ENCODE measurements at places on chromosomes 12 and 14.

DNA sequence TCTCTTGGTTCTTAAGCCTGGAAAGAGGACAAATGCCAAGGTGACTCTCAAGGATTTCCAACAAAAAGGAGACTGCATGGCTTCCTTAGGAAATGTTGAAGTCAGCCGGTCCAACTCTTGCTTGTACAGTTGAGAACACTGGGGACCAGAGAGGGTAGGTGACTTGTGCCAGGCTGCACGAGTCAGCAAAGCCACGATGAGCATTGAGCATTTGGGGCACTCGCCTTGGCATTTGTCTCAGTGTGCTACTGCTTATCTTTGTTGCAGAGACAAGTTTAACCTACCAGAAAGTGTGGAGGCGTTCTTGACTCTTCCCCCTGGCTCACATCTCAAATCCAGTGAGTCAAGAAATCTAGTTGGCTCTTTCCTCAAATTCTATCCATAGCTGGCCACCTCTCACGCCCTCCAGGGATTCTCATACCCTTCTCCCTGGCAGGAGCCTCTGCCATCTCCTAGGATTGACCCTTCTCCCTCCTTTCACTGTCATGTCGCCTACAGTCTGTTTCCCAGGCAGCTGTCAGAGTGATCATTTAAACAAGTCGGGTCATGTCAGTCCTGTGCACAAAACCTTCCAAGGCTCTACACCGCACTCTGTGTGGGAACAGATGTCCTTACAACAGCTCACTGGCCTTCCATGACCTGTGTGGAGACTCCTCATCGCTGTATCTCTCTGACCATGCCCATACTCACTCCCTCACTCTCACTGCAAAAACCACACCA is 17.2 kb upstream of the KRT83 start:
- DNase-seq: no peak

DNA sequence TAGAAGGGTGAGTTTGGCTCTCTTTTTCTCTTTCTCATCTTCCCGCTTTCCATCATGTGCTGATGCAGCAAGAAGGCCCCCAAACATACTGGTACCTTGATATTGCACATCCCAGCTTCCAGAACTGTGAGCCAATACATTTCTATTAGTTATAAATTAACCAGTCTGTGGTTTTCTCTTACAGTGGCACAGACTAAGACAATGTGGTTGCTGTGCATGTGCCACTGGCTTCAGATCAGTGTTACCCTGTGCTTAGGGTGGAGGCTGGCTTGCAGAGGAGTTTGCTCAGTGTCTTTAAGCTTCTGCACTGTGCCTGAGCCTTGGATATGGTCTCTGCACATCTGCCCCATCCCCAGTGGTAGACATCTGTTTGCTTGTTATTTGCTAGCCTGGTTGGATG is 5.5 kb downstream of the IFI27L2 start:
- DNase-seq: no peak

DNA sequence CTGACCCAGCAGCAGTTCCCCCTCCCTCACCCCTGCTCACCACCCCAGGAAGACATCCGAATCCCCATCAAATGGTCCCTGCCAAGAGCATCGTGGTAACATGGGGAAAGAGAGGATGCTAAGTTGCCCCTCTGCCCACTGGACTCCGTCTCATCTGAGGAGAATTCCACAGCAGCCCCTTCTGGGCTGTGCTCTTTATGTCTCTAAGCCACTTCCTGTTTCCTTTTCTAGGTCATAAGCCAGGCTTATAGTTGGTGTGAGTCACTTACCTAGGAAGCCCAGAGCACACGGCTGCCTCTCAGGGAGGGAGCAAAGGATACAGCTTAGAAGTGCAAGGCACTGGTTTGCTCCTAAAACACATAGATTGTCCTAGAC is 76.0 kb downstream of the VCPKMT start:
- no peak for DNase-seq

DNA sequence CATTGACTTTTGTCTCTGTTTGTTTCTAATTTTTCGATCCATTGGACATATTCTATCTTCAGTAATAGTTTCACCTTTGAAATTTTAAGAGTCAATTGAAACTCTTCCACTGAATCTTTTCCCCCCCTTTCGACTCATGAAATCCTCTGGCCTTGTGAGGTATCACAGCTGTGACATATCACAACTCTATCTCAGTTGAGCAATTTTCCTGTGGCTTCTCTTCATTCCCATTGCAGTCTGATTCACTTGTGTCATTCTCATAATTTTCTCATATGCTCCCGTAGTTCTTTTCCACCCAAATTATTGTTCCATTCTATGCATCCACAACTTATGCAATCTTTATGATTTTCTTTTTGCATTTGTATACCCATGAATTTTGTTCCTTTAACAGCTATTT is 261.6 kb downstream of the DACT1 start:
- DNase-seq: peak; percentile 56

- DNase-seq: peak; percentile 23
Observed at GRCh38 chr12:52798671-52799504, 3.0 kb upstream of the KRT3 start.

DNA sequence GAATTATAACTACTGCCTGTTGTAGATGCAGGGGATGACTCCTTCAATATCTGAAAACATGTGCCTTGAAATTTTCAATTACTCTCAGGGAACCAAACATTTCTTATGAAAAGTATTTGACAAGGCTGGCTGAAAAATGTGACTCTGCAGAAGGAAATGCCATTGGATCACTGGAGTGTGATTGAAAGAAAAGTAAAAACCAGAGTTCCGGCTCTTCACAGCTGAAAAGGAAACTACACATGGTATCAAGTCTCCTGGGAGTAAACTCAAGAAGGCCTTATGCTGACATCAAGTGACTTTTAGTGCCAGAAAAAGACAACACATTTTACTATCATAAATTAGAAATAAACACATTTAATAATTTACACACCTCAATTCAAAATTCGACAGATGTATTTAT is 693.0 kb downstream of the LRFN5 start:
- DNase-seq: no peak

DNA sequence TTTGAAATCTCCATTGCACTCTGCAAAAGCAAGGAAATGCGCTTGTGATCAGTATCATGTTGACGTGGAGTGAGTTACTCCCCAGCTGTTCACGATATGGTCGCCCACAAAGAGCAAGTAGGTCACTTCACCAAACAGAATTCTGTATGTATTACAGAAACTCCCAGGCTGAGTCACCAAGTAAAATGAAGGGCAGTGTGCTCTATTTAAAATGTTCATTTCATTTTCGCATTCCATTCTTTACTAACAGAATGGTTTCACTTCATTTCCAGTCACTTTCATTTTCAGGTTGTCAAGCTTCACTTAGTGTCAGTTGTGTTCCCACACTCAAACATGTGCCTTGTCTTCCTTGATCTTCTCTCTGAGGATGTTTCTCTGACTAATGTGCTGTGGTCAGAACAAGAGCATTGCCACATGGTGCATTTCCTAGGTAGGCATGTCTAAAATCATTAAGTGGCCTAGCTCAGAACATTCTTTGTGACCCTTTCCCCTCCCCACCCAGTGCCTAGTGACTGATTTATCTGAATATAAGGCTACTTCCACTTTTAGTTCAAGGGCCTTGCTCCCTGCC is 391.2 kb downstream of the RAD51B start:
- peak; percentile 90 for DNase-seq

GRCh38 chr14:104434214-104435076 is 145.1 kb upstream of the C14orf180 start:
- no peak for DNase-seq

GRCh38 chr14:69404883-69405282 is 6.4 kb downstream of the SLC39A9 start:
- no peak for DNase-seq

DNA sequence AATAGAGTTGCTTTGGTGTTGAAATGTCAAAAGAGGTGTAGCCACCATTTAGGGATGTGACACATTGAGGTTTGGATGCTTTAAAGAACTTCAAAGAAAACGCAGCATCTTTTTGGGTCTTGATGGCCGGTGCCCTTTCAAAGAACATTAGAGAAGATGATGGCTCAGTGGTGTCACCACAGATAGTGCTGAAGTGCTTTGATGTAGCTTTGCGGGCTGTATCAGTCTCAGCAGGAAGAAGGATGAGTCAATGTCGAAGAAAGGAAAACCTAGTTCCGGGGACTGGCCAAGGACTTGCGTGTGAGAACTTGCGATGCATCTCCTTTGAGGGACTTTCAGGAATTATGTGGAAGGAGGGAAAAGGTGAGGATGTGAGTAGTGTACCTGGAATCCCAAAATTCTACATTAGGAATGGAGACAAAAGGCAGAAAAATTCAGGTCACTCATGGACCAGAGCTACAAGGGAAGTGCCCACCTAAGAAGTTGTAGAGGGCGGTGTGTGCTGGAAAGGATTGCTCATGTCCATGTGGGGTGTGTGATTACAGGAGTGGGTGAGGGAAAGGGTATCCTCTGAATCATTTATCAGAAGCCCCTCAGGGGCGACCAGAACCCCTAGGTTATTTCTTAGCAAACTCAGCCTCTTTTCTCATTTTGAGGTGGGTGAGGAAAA is 39.7 kb upstream of the GZMB start:
- no peak for DNase-seq

DNA sequence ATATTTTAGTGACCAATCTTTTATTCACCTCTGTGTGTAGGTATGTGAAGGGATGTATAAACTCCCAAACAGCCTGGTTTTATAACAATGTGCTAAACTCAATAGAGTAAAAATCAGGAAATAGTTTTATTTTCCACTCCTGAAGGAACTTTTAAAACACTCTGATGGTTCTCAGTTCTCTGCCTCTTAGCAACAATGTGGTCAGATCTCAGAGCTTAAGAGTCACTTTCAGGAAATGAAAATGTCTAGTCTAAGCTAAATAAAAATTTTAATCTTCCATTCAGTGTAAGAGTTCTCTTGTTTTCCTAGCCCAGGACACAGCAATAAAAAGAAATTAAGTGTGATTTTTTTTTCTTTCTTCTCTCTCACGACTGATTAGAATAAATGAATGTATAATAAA is 718.0 kb downstream of the C12orf50 start:
- DNase-seq: no peak

DNA sequence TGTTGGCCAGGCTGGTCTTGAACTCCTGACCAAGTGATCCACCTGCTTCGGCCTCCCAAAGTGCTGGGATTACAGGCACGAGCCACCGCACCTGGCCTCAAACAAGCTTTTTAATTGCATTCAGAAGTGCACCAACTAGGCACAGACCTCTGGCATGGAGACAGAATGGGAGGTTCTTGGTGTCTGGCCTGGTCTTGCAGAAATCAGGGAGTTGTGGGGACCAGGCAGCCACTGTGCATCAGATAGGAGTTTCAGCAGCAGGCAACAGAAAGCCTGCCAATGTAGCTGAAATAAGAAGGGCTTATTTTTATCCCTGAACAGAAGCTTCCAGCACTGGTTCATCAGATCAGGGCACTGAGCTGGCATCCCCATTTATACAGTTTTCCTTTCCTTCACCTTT is 22.2 kb upstream of the TCL1B start:
- no peak for DNase-seq

- no peak for DNase-seq
Observed at GRCh38 chr12:121595520-121595919, 14.7 kb upstream of the KDM2B start.

DNA sequence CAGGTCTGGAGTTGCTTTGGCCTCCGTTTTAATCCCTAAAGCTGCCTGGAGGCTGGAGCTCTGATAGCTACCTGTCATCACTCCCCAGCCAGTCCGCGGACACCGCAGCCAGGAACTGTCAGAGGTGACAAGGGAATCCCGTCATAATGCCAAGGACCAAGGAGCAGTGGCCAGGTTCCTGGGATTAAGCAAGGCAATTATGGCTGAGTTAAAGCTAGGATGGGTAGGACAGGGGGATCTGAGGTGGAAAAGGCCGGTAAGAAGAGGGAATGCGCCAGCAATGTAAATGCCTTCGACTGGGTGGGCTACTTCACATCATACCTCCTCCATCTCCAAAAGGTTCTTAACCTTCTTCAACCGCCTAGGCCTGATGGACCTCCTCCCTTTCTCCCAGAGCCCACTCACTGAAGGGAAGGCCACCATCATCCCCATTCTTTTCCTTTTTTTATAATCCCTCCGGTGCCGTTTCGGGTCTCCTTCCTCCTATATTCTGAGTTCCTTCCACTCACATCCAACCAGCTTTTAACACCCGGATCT is 1.9 kb downstream of the PPP1R3E start:
- DNase-seq: no peak

DNA sequence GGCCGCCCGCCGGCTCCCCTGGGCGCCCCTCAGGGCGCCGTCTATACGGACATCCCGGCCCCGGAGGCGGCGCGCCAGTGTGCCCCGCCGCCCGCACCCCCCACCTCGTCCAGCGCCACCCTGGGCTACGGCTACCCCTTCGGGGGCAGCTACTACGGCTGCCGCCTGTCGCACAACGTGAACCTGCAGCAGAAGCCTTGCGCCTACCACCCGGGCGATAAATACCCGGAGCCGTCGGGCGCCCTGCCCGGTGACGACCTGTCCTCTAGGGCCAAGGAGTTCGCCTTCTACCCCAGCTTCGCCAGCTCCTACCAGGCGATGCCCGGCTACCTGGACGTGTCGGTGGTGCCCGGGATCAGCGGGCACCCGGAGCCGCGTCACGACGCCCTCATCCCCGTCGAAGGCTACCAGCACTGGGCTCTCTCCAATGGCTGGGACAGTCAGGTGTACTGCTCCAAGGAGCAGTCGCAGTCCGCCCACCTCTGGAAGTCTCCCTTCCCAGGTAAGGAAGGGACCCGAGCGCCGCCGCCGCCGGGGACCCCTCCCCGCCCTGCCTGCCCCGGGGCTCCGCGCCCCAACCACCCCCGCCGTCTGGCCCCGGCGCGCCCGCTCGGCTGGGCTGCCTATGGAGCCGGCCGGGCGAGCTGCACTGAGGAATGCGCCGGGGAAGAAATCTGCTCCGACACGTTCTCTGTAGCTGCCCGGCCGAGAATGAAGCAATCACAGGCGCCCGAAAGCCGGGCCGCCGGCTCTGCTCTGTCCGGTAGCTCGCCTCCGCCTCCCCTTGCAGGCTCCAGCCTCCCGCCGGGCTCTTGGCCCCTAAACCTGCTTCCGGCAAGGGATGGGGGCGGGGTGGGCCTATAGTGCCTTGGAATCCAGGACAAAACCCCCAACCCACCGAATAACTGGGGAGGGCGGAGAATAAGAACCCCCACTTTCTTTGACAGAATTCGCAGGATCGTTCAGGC is 794 bp downstream of the HOXC13 start:
- DNase-seq: no peak

DNA sequence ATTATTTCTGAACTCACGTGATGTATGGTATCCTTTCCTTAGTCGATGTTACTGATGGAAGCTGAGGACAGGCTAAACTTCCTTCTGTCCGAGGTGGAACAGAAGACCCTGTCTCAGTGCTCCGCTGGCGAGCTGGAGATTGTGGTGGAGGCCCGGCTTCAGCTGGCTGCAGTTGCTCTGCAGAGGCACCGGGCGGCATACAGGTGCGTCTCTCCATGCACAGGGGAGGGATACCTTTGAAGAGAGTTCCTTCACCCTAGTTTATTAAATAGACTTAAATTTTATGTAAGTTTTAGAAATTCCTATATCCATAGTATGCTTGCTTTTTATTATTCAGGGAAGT is 186.7 kb upstream of the NEDD1 start:
- DNase-seq: no peak

DNA sequence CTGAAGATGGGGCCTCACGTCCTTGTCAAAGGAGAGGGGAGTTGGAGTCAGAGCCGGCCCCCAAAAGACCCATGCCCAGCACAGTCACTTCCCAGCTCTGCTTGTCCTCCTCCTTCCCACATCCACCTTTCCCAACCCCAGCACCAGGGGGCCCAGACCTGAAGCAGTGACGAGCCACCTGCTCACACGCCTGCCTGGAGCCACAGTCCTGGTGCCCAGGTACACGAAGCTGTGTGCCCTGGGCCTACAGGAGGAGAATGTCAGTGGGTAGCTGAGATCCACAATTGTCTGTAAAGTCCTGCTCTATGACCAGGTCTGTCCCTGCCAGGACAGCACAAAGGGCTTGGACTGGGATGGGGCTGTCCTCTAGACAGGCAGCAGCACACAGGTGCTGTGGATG is 126.8 kb upstream of the PZP start:
- no peak for DNase-seq
